ENCODE measurements at places on chromosomes 2 and 18.

DNA sequence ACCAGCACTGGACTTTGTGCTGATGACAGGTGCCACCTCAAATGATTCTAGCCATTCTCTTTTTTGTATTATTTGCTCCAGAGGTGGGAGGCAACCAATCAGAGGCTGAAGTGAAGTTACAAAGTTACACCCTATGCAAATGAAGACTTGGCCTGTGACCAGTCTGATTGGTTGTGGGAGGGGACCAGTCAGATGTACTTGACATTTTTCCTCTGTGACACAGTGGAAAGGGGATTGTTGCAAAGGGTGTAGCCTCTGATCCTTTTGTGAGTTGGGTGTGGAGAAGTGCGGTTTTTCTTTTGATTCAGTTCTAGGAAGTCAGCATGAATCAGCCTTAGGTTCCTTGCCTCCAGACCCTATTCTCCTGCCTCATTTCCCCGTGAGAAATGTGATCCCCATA lies 244.0 kb downstream of the ARL6IP6 start:
- no peak for DNase-seq

GRCh38 chr2:65070172-65070830 lies 14.1 kb downstream of the CEP68 start:
- no peak for DNase-seq

DNA sequence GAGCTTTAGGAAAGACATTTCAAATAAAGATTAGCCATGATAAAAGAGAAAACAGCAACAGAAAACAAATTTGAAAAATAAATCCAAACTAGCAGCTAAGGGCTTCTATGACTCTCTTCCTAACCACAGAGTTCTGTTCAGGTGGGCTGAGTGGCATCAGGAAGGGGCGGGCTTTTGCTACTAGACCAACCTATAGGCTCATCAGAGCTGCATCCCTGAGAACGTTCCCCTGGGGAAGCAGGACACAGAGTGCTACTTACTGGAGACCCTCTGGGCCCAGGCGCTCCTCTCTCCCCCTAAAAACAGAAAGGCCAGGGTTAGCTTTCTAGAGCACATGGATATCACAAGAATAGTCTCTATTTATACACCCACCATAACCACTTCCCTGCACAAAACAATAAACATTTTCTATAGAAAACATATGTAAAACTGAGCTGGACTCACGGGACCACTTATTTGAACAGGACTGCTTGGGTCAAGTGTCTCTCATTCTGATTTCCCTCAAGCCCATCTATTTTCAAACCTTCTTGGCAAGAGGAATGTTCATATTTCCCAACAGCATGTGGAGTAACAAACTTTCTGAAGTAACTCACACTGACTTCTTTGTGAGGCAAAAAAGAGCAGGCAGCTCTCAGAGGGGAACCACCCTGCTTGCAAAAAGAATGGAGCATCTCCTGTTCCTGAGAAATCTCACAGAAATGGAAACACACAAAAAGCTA lies 78.9 kb upstream of the LMAN1 start:
- DNase-seq: no peak

DNA sequence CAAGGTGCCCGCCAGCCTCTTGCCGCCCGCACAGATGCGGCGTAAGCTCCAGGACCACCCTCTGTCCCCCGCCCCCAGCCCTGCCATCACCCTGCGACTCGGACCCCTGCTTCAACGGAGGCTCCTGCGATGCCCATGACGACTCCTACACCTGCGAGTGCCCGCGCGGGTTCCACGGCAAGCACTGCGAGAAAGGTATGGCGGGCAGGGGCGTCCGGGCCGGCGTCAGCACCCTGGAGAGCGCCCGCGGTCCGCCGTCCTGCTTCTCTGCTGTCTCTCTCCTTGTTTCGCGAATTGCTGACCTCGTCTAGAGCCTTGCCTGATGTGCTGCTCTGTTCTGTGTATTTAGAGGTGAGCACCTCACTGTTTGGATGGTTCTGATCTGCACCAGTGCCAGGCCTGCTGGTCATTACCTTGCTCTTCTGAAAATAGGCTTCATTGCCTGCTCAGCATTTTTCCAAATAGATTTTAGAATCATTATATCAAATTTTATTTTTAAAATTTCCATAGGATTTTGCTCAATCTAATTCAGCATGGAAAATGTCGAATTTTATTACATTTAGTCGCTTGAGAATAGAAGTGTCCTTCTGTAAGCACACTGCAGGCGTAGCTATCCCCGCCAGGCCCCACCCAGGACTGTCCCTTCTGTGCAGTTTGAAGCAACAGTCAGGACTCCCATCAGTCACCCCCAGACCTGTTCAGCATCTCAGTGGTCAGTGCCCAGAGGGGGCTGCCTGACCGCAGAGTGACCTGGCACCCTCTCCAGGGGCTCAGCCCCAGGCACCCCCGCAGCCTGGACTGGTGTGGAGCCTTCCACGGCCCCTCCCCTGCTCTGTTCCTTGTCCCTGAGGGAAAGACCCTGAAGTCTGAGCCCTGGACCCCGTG lies 51.6 kb downstream of the SNED1 start:
- DNase-seq: no peak

GRCh38 chr2:16069933-16070647 lies 129.7 kb downstream of the MYCN start:
- DNase-seq: no peak

DNA sequence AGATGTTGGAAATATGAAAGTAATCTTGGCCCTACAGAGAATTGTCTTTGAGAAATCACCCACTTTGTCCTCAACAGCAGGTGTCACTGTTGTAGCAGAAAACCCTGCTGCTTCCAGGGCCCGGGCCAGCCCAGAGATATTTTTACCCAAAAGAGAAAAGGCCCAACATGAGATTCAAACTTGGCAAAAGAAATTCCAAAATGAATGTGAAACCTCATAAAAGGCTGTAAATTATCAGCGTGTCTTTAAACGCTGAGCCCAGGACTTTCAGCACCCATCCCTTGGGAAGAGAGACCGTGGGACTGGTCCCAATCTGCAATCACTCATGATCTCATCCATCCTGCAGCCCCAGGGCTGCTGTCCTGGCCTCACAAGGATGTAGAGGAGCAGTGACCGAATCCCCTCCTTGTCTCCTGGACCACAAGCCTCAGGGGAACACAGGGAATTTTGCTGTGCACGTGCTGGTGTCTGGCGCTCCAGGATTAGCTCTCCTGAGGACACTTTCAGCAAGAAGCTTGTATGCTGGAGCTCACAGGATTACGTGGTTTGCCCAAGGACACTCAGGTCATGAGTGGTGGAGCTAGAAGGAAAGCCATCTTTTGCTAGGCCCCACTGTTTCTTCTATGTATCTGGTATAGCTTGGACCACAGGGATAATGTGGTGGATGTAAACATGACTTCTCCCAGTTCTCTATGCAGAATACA lies 202.1 kb downstream of the RNF144A start:
- DNase-seq: no peak

- DNase-seq: no peak
Measured at GRCh38 chr2:127577208-127577475, 41.7 kb downstream of the MYO7B start.

- no peak for DNase-seq
Measured at GRCh38 chr2:144136297-144137010, 383.5 kb downstream of the ZEB2 start.

GRCh38 chr2:13289310-13289709 lies 572.6 kb downstream of the TRIB2 start:
- DNase-seq: no peak

GRCh38 chr2:18209934-18210639 lies 331.6 kb downstream of the KCNS3 start:
- DNase-seq: peak; percentile 33

DNA sequence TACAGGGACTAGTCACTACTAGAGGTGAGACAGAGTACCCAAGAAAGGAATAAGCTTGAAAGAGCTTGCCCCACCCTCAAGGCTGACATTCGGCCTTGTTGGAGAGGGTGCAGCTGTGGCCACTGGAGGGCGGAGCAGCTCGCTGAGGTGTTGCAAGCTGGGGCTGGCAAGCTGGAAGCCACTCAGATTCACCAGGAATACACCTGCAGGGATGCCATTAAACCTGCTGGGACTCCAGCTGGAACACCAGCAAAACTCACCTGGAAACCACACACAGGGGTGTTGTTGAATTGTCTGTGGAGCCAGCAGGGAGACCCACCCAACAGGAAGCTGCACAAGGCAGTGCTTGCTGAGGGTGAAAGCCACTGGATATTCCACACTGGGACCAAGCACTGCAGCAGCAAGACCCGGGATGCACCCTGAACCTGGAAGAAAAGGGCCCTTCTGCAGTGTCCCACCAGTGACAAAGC lies 26.1 kb downstream of the KCTD18 start:
- no peak for DNase-seq

- no peak for DNase-seq
Measured at GRCh38 chr2:149021271-149021719, 17.2 kb upstream of the LYPD6B start.

DNA sequence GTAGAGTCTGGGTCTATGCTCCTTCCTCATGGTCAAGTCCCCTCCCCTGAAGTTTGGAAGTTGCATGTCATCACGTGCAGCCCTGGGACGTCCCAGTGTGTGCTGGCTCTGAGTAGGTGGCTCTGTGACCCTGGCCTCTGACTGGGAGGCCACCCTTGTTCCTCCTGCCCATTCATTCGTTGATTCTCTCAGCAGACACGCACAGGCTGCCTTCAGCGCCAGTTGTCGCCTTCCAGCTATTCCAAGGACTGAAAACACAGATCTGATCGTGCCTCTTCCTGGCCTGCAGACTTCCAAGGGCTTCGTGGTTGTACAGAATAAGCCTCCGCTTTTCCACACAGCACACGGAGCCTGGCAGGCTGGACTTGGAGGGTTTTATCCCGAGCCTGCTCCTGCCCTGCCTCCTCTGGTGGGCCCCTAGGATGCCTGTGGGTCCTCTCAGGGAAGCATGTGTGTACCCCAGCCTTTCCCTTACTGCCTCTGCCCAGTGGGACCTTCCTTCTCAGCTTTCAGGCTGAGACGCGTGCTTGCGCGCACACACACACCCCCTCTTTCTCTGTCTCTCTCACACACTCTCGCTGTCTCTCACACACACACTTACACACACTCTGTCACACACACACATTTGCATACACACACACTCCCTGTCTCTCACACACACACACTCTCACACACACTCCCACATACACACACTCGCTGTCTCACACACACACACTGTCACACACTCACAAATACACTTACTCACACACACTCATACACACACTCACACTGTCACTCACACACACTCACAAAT lies 17.7 kb downstream of the SH3BP4 start:
- DNase-seq: no peak

DNA sequence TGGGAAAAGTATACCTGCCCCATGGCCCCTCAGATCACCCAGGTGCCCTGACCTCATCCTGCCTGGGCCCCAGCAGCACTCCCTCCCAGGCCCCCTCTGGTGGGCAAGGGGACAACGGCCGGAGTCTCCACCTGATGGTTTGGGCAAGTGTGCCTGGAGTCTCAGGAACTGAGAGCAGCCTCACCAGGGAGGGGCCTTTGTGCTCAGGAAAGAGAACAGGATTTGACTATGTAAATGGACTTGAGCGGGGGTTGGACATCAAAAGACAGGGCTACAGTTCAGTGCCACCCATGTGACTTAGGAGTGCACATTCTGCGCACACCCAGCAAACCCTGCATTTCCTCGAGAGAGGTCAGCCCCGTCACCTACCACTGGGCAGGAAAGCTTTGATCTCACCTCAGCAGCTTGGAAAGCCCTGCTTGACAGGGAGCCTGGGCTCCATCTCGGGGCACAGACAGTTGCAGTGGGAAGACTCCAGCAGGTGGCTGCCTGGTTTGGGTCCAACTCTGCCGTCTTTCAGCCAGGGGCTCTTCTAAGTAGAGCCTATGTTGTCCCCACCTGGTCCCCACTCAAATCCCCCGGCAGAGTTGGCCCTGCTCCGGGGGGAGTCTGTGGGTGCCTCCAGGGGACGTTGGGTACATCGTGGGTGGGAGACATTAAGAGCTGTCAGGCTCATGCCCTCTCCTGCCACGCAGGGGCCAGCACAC lies 3.3 kb downstream of the INPP5D start:
- no peak for DNase-seq

DNA sequence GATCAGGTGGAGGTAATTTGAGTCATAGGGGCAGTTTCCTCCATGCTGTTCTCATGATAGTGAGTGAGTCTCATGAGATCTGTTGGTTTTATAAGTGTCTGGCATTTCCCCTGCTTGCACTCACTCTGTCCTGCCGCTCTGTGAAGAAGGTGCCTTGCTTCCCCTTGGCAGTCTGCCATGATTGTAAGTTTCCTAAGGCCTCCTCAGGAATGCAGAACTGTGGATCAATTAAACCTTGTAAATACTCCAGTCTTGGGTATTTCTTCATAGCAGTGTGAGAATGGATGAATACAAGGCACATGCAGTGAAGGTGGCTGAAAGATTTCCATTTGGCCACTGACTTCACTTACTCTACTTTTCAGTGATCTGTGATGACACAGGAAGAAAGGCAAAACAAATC lies 133.7 kb downstream of the SH3BP4 start:
- no peak for DNase-seq

DNA sequence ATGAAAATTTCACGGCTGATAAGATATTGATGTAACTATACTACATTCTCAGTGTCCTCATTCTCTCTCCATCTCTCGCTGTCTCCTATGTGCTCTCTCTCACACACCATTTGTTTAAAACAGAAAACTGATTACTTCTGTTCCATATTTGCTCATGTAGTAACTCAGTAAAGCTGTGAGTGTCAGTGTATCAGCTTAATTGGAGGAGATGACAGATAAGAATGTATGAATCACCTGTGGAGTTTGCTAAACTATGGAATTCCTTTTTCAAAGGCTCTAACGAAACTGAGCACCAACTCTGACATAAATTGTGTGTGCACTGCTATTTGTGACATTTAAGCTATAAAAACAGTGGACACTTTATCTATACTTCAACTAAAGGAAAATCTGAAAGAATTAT lies 1080.0 kb downstream of the DSC3 start:
- DNase-seq: no peak

- no peak for DNase-seq
Measured at GRCh38 chr2:35598310-35598709, 757.3 kb upstream of the CRIM1 start.

GRCh38 chr2:191951832-191952231 lies 104.9 kb upstream of the CAVIN2 start:
- DNase-seq: no peak

DNA sequence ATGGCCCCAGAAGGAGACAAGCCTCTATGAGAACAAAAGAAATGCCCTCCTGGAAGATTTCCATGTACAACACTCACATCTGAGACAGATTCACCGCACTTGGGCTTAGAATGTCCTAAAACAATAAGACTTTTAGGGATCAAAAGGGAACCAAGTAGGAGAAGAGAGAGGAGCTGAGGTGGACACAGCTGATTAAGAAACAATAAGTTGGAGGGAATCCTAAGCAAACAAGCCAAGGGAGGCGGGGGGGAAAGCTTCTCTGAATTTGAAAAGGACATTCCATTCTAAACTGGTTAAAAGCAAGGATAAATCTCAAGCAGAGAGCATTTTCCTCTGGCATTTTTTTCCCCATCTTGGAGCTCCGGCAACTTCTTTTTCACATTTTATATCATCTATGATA lies 9.9 kb downstream of the ACVR1 start:
- no peak for DNase-seq

DNA sequence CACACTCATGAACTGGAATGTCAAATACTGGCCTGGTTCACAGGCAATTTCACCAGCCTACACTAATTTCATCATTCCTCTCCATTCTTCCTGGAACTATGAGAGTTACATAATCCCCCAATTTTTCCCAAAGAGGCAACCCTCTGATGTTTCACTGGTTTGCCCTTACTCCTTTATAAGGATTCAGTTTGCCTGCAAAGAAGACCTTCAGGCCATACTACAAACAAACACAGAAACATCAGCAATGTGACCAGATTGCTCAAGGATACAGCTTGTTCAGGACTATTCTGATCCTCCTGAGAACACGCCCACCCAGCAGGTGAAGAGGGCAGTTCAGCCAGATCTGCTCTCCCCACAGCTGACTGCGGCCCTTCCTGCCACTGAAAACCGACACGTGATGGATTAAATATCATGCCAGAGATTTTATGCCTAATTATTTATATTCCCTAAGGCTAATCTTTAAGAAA lies 215.5 kb downstream of the ETAA1 start:
- DNase-seq: peak; percentile 45
